Activated CD8-positive, alpha-beta T cell treated with anti-CD3 and anti-CD28 coated beads, Interleukin-2, amount 10 ng/mL, durations not matched to agents 7 days and 5 days (primary cell): ENCODE measurements at places on chromosomes 4 and X.

- DNase-seq, result no peak
These were observed 3.8 kb upstream of the GPRIN3 start for GRCh38 chr4:89311433-89311832.

DNA sequence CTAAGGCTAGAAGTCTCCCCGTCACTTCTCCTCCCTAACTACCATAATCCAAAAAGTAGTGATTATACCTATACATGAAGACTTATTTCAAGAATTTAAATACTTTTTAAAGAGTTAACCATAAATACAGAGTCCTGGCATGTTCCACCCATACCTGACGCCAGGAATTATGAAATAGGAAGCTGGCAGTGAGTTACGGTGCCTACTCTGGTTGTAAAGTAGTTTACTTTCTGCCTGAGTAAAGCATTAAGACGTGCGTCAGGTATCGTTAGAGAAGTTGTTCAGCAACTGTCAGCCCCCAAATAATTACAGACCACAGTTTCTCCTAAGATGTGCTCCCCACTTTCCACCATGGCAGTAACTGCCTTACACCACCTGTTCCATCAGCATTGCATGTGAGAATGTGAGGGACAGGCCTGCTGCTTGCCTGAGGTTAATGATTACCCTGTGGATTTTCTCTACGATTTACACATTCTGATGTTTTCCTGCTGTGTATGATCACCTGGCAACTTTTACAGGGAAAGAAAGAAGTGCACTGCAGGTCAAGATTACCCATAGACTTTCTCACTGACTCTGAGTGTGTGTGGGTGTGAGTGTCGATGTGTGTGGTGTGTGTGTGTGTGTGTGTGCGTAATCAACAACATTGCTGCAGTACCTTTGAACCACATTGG is 92.3 kb upstream of the SLC7A11 start:
- no peak for DNase-seq

- DNase-seq, result no peak
These were observed 123.6 kb downstream of the STAG2 start for GRCh38 chrX:124085063-124085462.

DNA sequence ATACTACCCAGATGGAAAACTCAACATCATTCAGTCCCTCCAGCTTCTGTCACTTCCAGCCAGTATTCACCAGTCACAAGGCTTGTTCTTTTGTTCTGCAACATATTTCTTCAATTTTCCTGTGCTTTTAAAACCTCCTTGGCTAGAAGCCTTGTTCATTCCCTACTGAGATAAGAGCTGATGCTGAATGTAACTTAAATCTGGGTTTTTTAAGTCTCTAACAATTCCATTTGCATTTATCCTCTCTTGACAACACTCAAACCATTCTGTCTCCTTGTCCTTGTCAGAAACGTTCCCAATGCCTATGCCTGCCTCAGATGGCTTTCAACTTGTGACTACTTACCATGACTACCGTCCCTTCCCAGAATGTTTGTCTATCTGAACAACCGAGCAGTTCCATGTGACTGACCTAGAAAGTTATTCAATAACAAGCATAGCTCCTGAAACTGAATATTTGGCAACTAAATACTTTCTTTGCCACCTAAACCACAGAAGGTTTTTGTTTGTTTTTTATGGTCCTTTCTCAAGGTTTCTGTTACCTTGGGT is 682.9 kb upstream of the GALNTL6 start:
- DNase-seq, result no peak
